GM12865 (cell line): ENCODE measurements at places on chromosomes 3 and 15.

DNA sequence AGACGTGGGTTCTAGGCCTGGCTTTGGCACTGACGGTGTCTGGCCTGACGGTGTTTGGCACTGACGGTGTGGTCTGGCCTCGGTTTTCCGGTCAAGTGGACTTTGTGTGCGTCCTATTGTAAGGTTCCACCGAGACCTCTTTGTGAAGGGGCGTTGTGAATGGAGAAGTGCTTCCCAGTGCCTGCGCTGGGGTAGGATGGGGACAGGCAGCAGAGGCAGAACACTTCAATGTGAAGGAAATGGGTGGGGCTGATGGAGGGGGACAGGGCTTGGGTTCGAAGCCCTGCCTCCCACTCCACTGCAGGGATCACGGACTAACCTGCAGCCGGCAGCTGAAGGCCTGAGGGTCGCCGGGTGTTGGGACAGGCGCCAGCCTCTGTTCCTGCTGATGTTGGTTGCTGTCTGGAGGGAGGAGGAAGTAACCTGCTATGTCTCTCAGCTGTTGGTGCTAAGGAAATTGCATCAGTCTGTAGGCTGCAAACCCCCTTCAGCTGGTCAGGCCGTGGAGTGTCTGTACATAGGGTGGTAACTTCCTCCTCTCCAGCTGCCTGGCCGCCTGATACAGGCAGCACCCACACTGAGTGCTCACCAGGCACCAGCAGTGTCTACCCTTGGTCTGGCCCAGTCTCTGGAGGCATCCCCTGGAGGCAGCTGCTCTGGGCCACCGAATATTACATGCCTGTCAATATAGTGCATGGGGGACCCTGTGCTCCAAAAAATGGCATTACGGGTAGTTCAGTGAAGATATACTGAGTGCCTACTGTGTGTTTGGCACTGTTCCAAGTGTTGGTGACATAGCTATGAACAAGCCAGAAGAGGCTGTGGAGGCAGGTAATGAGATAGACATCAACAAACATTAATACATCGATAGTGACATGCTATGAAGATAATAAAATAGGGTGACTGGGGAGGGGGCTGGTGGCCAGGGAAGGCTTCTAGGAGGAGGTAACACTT is 1.1 kb downstream of the TM6SF1 start:
- DNase-seq, result peak; percentile 83

DNA sequence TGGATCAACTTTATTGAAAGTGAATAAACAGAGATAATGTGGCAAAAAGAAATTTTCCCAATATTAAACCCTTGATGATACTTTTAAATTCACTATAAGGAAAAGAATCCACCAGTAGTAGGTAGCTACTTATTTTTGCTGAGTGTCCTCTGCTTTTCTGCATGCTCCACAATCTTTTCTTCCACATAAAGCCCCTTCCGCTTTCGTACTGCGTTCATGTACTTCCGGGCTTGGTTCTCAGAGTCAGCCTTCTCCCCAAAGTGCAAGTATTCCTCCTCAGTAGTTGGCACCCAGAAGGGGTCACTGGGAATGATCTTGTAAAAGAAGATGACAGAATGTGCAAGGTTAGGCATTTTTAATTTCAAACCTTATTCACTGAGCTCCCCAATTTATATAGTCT is 84.4 kb upstream of the MEX3B start:
- no peak for DNase-seq

DNA sequence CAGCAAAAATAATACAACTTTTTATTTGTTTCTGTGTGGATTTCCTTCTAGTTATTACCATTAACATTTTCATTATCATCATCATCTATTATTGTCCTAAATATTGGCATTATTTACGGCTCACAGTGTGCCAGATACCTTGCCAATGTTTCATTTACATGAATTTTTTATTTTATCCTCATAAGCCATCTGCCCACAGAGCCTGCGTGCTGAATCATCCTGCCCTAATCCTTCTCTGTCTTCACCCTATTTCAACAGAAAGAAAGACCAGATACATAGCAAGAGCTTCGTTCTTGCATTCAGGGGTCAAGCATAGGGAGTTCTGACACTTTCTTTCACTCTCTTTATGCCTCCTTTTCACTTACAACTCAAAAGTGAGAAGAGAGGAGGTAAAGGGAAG is 82.0 kb downstream of the KCNMB2 start:
- peak; percentile 12 for DNase-seq

DNA sequence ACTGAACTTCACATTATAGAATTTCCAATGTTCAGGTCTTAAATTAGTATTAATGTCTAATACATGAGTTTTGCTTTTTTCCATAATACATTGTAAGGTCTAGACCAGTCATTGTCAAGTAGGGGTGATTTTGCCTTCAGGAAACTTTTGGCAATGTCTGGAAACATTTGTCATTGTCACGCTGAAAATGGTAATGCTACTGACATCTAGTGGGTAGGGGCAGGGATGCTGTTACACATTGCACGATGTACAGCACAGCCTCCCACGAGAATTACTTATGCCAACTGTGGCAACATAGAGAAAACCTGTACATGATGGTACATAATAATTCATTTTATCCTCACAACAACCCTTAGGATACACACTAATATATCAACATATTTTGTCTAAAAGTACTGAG is 384.1 kb downstream of the CADM2 start:
- DNase-seq, result peak; percentile 12

- DNase-seq, result peak; percentile 49
Measured at GRCh38 chr3:161273589-161274218, 52.6 kb downstream of the NMD3 start.
